ENCODE measurements at places on chromosomes 2 and 18.

- no peak for DNase-seq
Measured at GRCh38 chr18:29838556-29838955, 1204.0 kb downstream of the DSC3 start.

DNA sequence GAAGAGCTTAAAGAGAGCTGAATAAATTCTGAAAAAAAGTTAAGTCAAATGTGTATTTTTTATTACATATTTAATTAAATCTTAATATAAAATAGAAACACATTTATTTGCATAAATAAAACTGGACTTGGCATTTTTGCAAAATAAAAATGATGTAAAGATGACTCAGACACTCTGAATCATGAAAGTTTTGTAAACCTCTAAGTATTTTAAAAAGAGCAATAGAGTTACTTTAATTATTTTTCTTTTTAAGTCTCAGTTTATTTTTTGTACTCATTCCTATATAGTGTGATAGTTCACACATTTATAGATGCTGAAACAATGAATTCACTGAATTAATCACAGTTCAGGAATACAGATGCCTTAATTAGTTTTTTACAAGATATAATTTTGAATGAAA is 109.9 kb upstream of the DTNA start:
- no peak for DNase-seq

- no peak for DNase-seq
Measured at GRCh38 chr2:240922245-240922981, 16.3 kb downstream of the CROCC2 start.

DNA sequence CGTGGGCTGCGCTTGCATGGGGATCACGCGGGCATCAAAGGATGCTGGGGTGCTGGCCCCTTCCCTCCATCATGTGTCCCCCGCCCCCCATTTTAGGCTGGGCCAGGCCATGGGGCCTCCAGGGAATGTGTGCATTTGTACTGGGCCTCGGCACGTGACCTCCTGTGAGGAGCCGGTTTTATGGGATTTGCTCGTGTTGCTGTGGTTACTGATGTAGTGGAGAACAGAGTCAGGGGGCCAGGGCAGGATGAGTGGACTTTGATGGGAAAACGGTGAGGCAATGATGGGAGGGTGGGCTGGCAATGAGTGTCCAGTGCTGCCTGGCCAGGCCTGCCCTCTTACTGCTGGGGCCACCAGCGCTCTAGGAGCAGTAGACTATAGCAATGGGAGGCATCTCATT is 257.7 kb downstream of the LOXHD1 start:
- no peak for DNase-seq

GRCh38 chr2:27655155-27655951 is 8.1 kb downstream of the SUPT7L start:
- DNase-seq, result no peak

GRCh38 chr2:176924909-176925534 is 287.6 kb upstream of the HNRNPA3 start:
- DNase-seq, result no peak

- peak; percentile 38 for DNase-seq
Measured at GRCh38 chr2:54092940-54093339, 22.5 kb upstream of the ACYP2 start.

DNA sequence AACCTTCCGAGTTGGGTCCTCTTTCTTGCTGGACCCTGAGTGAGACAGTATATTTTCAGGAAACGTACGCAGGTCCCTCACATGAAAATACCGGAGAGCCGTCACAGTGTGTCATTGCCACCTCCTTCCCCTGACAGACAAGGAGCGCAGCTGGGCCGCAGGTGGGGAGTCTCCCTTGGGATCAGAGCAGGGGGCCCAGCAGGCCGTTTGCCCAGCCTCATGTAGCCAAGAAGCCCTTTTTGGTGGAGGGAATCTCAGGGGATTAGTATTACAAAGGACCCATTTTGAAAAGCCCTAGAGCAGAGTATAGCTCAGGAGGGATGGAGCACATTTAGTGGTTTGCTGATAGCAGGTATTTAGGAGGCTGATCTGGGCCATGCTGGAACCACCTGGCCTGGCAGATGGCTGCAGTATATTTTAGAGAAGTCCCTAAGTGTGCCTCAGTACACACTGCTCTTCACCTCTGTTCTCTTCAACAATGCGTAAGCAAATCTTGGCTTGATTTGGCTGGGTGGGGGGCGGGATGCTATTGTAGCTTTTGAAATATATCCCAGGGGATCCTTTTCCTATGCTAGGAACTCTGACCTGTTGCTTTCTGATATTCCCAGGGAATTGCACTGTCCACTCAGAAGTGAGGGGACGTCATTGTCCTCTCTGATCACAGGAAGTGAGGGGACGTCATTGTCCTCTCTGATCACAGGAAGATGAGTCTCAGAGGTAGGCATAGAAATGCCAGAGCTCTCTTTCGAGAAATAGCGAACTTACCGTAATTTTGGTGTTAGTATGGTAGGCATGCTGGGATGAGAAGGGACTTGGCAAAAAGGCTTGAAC is 171.9 kb downstream of the HRH4 start:
- no peak for DNase-seq

- DNase-seq, result no peak
Measured at GRCh38 chr18:7133181-7133580, 15.6 kb upstream of the LAMA1 start.

GRCh38 chr2:20618886-20619521 is 31.9 kb downstream of the HS1BP3 start:
- DNase-seq, result no peak

DNA sequence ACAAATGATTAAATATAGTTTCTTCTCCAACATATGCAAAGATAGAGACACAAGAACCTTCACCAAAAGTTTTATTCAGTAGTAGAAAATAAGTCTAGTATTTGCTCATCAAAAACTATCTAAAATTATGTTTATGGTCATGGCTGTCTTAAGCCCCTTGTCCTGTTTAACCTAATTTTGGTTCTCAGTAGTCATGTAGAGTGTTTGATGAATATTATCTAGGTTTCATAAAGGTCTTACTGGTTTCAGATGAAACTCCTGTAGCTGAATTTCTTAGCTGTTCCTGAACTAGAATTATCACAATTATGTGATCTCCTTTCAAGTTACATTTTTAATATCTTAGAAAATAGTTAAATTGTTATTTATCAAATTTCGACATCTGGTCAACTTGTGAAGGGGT is 228.0 kb upstream of the SPHKAP start:
- DNase-seq, result no peak

DNA sequence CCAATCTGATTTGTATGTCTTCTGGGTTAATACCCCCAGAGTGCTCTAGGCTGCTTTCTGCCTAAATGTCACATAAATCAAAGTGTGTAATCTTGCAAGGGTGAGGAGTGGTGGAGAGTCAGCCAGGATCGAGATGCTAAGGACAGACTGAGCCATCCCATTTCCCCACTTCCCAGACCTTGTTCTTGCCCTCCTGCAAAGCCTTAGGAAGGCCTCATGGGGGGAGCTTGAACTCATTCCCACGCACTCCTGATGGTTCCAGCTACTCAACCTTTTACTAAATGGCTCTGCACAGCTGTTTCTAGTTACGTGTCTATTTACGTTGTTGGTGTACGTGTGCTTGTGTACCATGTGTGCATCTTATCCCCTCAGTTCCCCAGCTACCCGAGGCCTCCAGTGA is 423.6 kb upstream of the TNP1 start:
- no peak for DNase-seq

- DNase-seq, result no peak
Measured at GRCh38 chr18:23033056-23033455, 99.9 kb downstream of the RBBP8 start.

GRCh38 chr2:192145496-192145895 is 49.2 kb downstream of the TMEFF2 start:
- DNase-seq, result no peak

DNA sequence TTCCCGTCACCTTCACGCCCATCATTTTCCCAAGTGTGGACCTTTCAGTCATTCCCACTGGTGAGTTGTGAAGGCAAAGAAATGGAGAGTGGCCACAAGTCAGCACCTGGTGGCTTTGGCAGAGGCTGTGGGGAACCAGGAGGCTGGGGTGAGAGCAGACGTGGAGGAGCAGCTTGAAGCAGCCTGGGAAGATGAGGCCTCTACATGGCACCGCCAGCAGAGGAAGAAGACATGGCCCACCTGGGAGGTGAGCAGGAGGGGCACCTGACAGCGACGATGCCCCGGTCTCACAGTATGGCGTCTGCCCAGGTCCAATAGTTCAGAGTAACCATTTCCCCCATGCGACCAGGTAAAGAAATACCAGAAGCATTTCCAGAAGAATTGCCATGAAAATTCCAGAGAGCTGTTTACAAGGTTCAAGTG is 69.0 kb downstream of the TPO start:
- no peak for DNase-seq

DNA sequence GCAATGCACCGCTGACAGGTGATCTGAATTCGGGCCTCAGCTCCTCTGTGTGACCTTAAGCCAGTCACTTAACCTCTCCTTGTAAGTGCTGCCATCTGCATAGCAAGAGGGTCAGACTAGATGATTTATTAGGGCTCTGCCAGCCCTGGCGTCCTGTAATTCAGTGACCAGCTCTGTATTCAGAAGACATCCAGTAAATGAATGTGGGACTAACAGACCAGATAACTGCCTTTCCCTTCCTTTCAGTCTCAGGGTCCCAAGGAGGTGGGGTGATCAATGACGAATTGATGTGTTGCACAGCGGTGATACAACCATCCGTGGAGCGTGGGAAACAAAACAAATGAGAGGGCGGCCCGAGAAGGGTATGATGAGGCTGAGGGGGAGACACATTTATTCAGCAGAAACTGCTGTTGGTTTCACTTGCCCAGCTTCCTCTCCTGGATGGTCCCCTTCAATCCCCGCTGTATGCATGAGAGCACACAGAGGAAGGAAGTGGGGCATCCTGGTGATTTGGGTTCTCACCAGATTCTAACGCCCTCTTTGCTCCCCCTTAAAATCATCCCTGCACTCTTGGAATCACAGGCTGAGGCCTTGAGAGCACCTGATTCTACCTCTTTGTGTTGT is 92.8 kb downstream of the VIT start:
- DNase-seq, result no peak

- peak; percentile 50 for DNase-seq
Measured at GRCh38 chr2:174902506-174903263, 102.5 kb downstream of the CHN1 start.

GRCh38 chr2:155997538-155997937 is 335.0 kb downstream of the NR4A2 start:
- DNase-seq, result no peak

DNA sequence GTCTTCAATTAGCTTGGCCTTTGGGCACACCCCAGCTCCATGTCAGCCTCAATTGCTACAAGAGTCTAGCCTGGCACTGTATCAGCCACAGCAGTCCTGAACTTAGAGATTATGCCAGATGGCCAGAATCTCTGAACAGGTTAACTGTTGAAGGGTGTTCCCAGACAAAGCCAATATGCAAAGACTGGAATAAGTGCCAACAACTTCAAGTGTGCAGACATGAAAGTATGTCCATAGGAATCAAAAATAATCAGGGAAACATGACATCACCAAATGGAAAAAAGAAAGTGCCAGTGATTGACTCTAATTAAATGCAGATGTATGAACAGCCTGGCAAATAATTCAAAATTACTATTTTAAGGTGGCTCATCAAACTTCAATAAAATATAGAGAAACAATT is 98.5 kb upstream of the DOCK10 start:
- DNase-seq, result no peak

DNA sequence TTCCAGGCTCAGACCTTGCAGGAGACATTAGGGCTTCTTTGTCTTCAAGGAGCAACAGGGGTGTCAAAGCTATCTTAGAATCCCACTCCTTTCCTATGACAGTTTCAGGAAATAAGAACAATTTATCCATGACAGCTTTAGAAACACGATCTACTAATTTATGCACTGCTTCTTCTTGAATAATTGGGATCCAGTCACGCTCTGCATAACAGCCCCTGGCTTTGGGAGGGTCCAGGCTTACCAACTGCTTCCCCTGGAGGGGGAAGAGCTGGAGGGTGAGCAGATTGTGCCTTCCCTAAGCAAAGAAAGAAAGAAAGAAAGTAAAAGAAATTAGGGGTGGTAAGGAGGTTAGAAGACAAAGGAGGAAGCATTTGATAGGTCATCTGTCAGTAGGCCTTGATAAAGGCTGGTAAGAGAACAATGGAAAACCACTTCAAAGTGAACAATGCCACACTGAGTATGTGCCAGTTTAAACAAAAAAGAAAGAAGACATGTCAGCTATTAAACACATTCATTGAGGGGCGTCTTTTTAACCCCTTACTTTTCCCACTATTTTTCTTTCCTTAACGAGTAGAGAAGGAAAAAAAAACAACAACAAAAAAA is 327.6 kb downstream of the DCC start:
- DNase-seq, result no peak

- no peak for DNase-seq
Measured at GRCh38 chr2:48715956-48716355, 39.6 kb downstream of the LHCGR start.

DNA sequence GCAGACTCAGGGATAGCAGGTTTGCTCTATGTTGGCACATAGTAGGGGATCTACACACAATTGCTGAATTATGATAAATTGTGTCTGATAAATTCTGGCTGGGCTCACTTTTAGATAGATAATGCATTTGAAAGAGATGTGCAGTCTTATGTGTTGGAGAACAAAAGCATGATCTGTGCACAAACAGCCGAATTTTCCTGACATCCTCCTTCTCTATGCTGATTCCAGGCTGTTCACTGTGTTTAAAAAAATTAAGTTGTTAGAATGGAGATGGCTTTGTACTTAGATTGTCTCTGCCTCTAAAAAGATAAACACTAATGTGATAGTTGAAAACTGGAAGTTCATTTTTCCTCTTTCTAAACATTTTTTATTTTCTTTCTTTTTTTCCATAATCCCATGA is 2.1 kb downstream of the CERS6 start:
- DNase-seq, result no peak

DNA sequence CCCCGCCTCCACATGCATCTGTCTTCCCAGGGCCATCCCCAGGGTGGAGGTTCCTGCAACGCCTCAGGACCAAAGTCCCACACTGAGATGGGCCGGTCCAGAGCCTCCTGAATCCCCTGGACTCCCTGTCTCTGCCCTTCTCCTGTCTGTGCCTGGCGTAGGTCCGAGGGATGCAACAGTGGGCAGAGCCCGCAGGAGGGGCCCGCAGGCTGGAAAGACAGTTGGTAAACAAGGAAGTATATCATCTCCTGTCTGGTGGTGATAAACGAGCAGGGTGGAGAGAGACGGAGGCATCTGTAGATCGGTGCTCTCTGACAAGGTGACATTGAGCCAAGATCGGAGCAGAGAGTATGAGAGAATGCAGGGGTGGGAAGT is 72.6 kb upstream of the RAB6C start:
- DNase-seq, result no peak

DNA sequence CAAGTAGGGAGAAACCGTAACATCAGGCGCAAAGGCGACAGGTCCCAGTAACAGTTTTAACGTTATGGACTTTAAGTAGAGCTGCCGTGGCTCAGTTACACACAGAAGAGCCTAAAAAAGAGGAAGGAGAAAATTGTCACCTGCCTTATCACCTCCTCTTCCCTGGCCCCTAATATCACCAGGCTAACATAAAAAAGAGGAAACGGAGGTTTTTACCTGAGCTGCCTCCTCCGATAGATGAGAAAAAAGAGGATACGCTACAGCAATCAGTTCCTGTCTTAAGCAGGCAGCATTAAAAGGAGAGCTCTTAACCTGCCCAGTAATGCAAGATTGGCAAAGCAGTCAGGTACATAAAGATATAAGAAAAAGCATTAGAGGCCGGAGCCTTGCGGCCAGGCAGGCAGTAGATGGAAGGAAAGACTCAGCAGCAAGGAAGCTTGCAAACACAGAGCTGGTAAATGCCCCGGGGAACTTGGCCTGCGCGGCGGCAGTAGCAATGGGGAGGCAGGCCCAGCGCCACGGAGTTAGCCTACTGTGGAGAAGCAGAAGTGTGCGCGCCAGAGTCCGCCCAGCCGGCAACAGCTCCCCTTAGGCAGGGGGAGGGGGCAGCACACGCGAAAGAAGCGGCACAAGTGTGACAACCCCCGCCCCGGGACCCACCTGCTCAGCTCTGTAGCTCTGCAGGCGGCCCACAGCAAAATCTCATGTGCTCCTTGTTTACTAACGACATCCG is 116.3 kb upstream of the SCN7A start:
- no peak for DNase-seq

Data from CD4-positive, alpha-beta T cell treated with Interferon alpha-2 for 1 hour (primary cell).